ENCODE measurements at places on chromosomes 13 and 19.

GRCh38 chr13:26062853-26063444 is 11.1 kb upstream of the SHISA2 start:
- no peak for DNase-seq

DNA sequence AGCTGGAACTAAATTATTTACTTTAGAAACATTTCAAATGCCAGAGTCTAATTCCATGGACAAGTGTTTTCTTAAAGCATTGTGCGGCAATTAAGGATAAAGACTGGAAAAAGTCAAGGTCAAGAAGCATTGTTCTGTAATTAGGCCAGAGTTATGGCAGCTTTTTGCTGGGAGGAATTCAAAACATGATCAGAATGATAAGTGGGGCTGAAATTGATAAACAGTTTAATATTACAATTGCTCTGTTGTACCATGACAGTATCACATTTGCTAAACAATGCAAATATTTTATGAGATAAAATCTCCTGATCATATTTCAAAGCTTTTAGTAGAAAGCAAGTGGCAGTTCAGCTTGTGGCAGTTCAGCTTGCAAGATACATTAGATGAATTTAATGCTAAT is 513.7 kb downstream of the GPC6 start:
- DNase-seq = no peak

GRCh38 chr19:7559102-7559501 is 23.6 kb downstream of the PNPLA6 start:
- no peak for DNase-seq

DNA sequence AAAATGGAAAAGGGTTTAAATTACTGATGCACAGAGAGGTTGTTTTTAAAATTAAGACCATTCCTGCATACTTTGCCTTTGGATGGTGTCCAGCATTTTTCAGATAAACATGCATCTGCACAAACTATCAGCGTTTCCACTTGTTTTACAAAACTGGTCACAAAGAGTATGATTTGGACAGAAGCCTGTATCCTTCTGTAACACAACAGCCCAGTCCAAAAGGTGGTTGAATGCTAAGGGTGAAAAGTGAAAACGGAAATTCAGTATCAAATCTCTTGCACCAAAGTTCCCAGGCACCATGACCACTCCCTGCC is 21.7 kb upstream of the DOCK9 start:
- DNase-seq = no peak

DNA sequence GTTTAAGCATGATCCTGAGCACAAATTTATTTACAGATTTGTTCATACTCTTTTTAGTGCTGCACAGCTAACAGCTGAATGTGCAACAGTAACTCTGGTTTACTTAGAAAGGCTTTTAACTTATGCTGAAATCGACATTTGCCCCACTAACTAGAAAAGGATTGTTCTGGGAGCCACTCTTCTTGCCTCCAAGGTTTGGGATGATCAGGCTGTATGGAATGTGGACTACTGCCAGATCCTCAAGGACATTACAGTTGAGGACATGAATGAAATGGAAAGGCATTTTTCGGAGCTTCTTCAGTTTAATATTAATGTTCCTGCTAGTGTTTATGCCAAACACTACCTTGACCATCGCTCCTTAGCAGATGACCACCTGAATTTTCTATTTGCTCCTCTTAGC is 16.0 kb downstream of the ZNF100 start:
- no peak for DNase-seq

DNA sequence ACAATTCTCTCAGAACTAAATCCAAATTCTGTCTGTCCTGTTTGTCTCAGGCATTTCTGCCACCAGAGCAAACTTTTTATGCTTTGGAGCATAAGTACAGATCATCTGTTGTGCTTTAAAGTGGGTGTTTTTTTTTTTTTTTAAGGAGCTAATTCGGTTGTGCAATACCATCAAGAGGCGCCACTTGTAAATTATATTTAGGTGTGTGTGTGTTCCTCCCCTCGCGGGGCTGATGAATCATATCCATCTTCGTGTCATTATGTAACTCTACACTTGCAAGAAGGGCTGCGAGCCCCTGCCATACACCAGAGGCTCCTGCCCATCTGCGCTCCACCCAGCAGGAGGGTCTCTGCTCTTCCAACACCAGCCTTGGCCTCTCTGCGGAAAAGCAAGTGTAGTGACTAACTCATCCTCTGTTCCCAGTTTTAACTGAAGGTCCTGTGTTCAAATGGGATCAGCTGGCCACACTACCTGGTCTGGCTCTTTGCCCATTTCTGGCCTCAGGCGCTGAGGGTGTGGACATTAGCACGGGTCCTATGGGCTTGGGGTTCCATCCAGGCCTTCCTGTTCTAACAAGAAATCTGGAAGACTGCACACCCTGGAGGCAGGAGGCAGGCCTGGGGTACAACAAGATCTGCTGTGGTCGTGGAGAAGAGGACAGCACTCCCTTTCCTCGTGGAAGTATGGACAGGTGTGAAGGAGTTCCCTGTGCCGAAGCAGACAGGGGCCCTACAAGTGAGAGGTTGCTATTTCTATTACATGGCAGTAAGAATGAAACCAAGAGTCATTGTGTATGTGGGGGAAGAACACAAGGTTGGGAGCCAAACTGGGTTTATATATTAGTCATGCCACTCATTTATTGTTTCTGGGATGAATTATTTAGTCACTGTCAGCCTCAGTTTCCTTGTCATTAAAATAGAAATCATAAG is 96.1 kb upstream of the MBNL2 start:
- no peak for DNase-seq

DNA sequence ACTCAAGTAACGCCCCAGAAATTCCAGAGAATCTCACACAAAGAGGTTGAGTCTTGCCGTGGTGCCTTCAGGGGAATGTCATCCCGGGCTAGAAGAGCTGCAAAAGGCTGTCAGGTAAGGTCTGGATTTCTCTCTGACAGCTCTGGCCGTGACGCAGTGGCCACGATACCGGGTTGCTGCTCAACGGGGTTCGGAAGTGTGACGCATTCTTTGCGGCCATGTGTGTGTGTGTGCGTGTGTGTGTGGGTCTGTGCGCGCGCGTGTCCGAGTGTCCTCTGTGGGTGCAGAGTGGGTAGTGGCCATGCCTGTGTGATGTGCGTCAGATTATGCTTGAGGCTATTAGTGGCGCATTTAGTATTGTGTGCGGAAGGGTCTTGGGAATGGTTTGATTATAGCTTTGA is 306 bp downstream of the ZNF540 start:
- peak; percentile 56 for DNase-seq

GRCh38 chr19:49094505-49095482 is 9.5 kb downstream of the SNRNP70 start:
- DNase-seq = no peak

- DNase-seq = no peak
Measured at GRCh38 chr13:59946944-59947343, 216.8 kb downstream of the DIAPH3 start.

DNA sequence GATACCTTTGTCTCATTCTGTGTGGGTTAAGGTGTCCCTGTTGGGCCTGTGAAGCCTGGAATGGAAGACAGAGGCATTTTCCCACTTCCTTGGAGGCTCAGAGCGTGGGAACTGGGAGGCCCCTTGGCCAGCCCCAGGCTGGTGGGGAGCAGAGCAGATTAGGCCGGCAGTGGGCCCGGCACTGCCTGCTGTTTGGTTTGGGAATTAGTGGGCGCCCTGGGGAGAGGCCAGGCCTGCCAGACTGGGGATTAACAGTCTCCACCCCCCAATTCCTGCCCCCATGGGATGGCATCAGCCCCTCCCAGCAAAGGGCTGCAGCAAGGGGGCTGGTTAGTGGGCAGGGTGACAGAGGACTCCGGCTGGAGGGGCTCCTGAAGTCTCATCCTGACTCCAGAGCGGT is 3.1 kb upstream of the BEST2 start:
- DNase-seq = no peak

DNA sequence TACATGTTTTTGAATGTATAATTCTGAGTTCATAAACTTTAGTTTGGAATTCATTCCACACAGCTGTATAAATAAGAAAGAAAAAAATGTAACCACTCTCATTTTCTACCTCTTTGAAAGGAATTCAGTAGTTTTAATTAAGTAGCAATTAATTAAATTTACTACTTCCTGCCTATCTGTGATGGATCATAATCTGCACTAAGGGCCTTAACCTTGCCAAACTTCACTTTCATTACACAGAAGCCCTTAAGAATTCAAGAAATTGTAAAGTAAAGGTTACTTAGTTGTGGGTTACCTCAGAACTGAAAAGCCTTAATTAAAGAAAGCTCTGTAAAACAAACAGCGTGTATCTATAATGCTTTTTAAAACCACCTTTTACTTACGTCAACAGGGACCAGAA is 111.9 kb upstream of the FBXL3 start:
- DNase-seq = no peak

GRCh38 chr19:28148554-28148953 is 1064.4 kb downstream of the UQCRFS1 start:
- no peak for DNase-seq
